ENCODE measurements at places on chromosomes 13 and 19.
A peak's percentile ranks its signal among the peaks of the same experiment; 100 is the strongest.

DNA sequence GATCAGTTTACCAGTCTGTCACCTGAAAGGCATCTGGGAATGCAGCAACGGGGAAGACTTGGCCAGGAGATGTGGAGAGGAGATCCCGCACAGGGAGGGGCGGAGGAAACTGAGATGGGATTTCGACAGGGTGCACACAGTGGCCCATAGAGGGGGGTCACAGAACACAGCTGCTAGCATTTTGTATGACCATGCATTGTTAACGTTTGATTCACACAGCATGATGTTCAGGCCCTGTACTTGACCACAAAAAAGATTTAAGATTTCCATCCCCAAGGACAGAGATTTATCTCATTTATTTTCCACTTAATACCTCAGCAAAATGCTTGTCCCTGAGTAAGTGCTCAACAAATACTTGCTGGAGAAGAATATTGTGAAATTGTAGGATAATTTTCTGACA is 63.2 kb downstream of the RAB20 start:
- no peak for DNase-seq
- H3K27ac ChIP-seq = no peak overlapping the region
- H3K27me3 ChIP-seq = peaks cover 21% of the 10 kb centered on the region
- no peak overlapping the region for H3K4me3 ChIP-seq

GRCh38 chr13:98541191-98541590 is 35.7 kb downstream of the STK24 start:
- DNase-seq = no peak
- no peaks in the 10 kb centered on the region for H3K27me3 ChIP-seq
- H3K4me3 ChIP-seq = no peak overlapping the region
- H3K4me1 ChIP-seq = peaks cover 80% of the 10 kb centered on the region

- no peaks in the 10 kb centered on the region for H3K36me3 ChIP-seq
- no peak for DNase-seq
- H3K27ac ChIP-seq = no peak overlapping the region
- H3K4me3 ChIP-seq = no peak overlapping the region
- peaks cover 13% of the 10 kb centered on the region for H3K27me3 ChIP-seq
Measured at GRCh38 chr13:101965096-101965495, 436.8 kb downstream of the FGF14 start.

DNA sequence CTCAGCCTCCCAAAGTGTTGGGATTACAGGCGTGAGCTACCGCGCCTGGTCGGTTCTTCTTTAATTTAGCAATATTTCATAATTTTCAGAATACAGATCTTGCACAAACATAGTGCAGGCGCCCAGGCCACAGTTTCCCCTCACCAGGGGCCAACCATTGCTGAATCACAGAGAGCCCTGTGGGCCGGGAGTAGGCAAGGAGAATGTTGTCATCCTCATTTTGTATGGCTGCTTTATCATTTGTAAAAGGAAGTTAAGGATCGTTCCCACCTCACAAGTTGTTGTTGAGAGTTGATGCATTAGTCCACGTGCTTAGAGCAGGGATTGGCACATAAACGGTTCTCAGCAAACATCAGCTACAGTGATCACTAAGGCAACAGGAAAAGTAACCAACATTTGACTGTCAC is 30.2 kb downstream of the MEIS3 start:
- peaks cover 2% of the 10 kb centered on the region for H3K36me3 ChIP-seq
- peaks cover 25% of the 10 kb centered on the region for H3K27me3 ChIP-seq
- no peak overlapping the region for H3K27ac ChIP-seq
- DNase-seq = no peak

- H3K36me3 ChIP-seq = peaks cover 4% of the 10 kb centered on the region
- peaks cover 12% of the 10 kb centered on the region for H3K4me1 ChIP-seq
- no peaks in the 10 kb centered on the region for H3K27me3 ChIP-seq
- H3K4me3 ChIP-seq = no peak overlapping the region
- H3K27ac ChIP-seq = no peak overlapping the region
Measured at GRCh38 chr19:29983568-29983967, 41.5 kb downstream of the URI1 start.

DNA sequence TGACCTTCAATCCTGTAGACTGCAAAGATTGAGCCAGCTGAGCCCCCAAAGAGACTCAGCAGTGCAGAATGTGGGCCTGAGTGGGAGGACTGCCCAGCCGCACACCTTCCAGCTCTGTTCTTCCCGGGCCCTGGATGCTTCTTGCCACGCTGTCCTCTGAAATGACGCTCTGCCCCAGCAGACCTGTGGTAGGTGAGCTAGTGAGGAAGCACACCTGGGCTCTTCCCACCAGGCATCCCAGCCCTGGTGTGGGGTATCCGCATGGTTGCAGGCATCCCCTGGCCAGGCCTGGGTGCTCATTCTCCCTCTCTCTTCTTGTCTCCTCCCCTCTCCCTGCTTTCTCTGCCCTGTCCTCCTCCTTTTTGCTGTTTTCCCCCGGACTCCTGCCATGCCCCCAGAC is 9.8 kb upstream of the MZF1 start:
- H3K4me3 ChIP-seq = no peak overlapping the region
- peaks cover 27% of the 10 kb centered on the region for H3K4me1 ChIP-seq
- no peaks in the 10 kb centered on the region for H3K27me3 ChIP-seq
- no peak for DNase-seq

DNA sequence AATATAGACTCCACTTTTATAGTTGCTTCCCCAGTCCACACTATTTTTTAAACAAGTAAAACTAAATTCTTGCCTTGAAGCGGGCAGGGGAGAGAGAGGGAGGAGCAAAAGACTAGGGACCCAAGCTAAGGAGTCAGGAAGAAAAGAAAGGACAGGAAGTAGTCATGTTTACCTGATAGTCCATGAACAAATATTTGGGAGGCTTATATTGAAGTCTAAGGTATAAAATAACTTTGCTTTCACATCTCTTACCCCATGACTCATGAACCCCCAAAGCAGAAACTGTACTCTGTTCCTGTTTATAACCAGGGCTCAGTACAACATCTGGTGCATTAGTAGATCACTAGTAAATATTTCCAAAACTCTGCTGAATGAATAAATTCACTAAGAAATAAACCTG is 67.3 kb downstream of the ZAR1L start:
- no peaks in the 10 kb centered on the region for H3K27me3 ChIP-seq
- H3K4me1 ChIP-seq = peaks cover 7% of the 10 kb centered on the region
- H3K36me3 ChIP-seq = peaks cover 9% of the 10 kb centered on the region
- H3K4me3 ChIP-seq = no peak overlapping the region
- no peak for DNase-seq
- peak overlapping the region; percentile 41 for H3K27ac ChIP-seq
